ENCODE measurements at places on chromosomes 1 and 21.

- no peak for DNase-seq
Measured at GRCh38 chr1:219143735-219144134, 29.9 kb upstream of the LYPLAL1 start.

GRCh38 chr1:225577241-225577640, 75.7 kb downstream of the ENAH start:
- DNase-seq = no peak

DNA sequence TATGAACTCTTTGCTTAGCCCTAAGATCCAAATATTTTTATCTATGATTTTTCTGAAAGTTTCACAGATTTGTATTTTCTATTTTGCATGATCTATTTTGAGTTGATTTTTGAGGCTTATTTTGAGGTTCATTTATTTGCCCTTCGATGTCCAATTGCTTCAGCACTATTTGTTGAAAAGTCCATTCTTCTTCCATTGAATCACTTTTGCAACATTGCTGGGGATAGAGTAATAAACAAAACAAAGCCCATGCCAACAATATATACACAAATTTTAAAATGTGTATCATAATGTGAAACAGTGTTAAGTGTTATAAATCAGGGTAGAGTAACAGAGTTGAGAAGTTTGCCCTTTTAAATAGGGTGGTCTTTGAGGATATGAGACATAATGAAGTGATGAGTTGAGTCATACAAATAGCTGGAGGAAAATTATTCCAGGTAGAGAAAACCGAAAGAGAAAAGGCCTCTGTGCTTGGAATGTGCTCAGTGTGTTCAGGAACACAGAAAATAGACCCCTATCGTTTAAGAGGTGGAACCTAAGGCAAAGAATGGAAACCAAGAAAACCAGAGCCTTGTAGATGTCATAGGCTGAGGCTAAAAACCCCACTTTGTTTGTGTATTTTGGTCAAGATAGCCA, 172.7 kb upstream of the NR5A2 start:
- DNase-seq = no peak

DNA sequence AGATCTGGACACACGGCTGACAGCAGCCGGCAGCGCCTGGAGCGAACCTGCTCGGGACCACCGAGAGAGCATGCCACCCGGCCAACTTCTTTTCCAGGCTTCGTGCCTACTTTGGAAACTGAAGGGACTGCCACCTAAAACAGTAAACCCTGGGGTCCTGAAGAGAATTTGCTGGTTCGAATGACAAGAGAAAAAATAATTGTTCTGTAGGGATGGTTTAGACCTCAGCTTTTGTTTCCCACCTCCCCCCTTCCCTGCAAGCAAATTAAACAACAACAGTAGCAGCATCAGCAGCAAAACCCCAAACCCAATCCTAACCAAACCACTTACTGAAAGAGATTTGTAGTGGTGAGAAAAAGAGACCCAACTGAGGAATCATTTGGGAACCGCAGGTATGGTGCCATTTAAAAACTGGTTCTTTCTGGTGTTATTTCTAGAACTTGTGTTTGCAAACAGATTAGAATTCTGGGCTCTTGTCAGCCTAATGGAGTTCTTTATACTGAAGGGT, 105.6 kb downstream of the LEPR start:
- no peak for DNase-seq

DNA sequence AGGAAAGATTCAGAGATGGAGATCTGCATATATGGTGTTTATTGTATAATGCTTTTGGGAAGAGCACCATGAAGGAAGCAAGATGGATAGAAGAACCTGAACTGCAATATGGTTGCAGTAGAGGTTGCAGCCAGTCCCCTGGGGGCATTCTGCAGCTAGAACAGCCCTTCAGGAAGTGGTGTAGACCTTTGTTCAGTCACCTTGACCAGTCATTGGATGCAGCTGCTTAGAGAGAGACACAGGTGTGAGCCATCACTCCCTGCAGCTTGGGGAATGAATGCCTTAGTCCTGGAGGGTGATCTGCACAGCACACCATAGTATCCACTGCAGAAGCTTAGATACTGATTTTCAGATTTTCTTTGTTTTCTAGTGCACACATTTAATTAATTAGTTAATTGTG, 42.3 kb downstream of the NEK7 start:
- no peak for DNase-seq

- DNase-seq = no peak
Measured at GRCh38 chr21:34939673-34940331, 109.3 kb downstream of the RUNX1 start.
